ENCODE measurements at places on chromosomes 6 and 20. TPM values are rescaled to one million over a fixed set of nuclear protein-coding genes. Genes with fewer than 3 reads are reported as not detected.

PPT2 gene
- total RNA-seq = 9.3 TPM

RBM24 gene
- total RNA-seq = 11.4 TPM

BHLHE23 gene
- total RNA-seq = not detected

EBF4 gene
- total RNA-seq = 2.7 TPM

KIAA0408 gene
- 5.3 TPM for total RNA-seq

PTGIS gene
- not detected for total RNA-seq

CD24 gene
- total RNA-seq = 180 TPM

TNFAIP3 gene
- 12.3 TPM for total RNA-seq

EPHA7 gene
- total RNA-seq = 0.05 TPM

SYCP2L gene
- 1.6 TPM for total RNA-seq

HCK gene
- 0.08 TPM for total RNA-seq

LST1 gene
- total RNA-seq = not detected

FAM83C gene
- total RNA-seq = 0.05 TPM

GPR63 gene
- 0.64 TPM for total RNA-seq

RSPO3 gene
- 86.4 TPM for total RNA-seq

EYS gene
- total RNA-seq = 0.02 TPM

SLC17A3 gene
- 0.93 TPM for total RNA-seq

PI3 gene
- total RNA-seq = 2.8 TPM

MYMX gene
- not detected for total RNA-seq

NRSN1 gene
- not detected for total RNA-seq

CST2 gene
- 0.53 TPM for total RNA-seq

RREB1 gene
- 8.5 TPM for total RNA-seq

ZHX3 gene
- 4.8 TPM for total RNA-seq

NFS1 gene
- 27.9 TPM for total RNA-seq

PTPN1 gene
- 31.8 TPM for total RNA-seq

ZNF334 gene
- total RNA-seq = not detected

EEF1A2 gene
- total RNA-seq = 155 TPM

SLC26A8 gene
- total RNA-seq = not detected

FAXC gene
- total RNA-seq = 5.1 TPM

MAP3K4 gene
- total RNA-seq = 14.3 TPM

ULBP2 gene
- total RNA-seq = 4.2 TPM

SALL4 gene
- total RNA-seq = 1.3 TPM

BPI gene
- total RNA-seq = not detected

SLC16A10 gene
- total RNA-seq = 0.35 TPM

SIRPB1 gene
- 0.90 TPM for total RNA-seq

PTPRA gene
- 39.8 TPM for total RNA-seq

HLA-DRA gene
- total RNA-seq = not detected

TFAP2C gene
- total RNA-seq = 16.1 TPM

GPX5 gene
- not detected for total RNA-seq

LHFPL5 gene
- not detected for total RNA-seq

PPP1R3G gene
- 1.6 TPM for total RNA-seq

HLA-B gene
- 32.4 TPM for total RNA-seq

TMEM14A gene
- total RNA-seq = 33.4 TPM

RPP21 gene
- 54.6 TPM for total RNA-seq

PPP1R14C gene
- 0.78 TPM for total RNA-seq

TCF21 gene
- total RNA-seq = 0.09 TPM

RFX6 gene
- not detected for total RNA-seq

COX4I2 gene
- not detected for total RNA-seq

BTN2A1 gene
- total RNA-seq = 18.6 TPM
